Stimulated activated CD8-positive, alpha-beta memory T cell treated with anti-CD3 and anti-CD28 coated beads, Interleukin-2, amount 100 ng/mL, for 48 hours (primary cell): ENCODE measurements at places on chromosomes 6 and 20.

DNA sequence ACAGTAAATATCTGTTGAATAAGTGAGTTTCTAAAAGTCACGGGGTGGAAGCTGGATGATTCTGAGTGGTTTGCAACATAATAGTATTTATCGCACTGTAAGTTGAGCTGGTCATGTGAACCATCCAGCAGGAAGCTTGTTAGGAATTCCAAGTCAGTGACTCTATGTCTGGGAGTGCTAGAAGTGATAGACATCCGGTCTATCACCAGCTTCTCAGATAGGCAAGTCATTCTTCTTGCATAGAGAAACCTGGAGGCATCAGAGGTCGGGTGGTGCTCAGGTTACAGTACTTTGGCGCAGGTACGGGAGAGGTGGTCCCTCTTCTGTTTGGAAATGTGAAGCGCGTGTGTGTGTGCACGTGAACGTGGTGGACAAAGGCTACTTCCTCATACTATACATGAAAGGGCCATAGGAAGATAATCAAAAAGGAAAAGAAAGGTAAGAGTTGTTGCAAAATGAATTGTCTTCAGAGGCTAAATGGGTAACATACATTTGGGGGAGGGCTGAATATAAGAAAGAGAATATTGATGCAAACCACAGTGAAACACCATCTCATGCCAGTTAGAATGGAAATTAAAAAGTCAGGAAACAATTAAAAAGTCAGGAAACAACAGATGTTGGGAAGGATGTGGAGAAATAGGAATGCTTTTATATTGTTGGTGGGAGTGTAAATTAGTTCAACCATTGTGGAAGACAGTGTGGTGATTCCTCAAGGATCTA, 299.3 kb upstream of the ZFP64 start:
- DNase-seq, result no peak

DNA sequence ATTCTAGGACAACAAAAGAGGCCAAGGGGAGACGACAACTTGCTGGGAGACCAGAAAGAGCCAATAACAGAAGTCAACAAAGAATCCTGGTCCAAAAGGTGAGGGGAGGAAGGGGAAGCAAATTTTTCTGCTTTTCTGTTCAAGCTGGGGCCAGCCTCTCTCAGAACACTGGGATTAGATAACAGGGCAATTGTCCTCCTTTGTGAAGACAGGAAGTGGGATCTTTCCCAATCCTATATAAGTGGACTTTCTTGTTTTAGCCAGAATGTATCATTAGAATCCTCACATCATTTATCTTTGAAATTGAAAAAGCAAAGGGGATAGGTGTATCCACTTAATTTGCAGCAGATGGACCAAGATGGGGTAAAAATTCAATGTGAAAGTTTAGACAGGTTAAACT, 101.2 kb upstream of the COL21A1 start:
- no peak for DNase-seq

DNA sequence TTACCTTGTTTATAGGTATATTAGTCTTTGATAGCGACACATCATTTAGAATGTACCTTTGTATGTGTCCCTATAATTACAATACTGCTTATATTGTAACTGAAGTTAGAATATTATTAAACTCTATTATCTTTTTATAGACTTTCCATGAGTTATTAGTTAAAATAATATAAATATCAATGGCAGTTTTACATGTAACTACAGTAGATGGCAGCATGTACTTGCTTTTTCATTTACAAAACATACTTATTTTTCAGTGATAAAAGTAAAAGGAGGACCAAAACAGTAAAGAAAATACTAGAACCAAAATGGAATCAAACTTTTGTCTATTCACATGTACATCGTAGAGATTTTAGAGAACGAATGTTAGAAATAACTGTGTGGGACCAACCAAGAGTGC, 364.3 kb downstream of the RIMS1 start:
- no peak for DNase-seq

- no peak for DNase-seq
Observed at GRCh38 chr6:143544011-143544696, 32.6 kb upstream of the FUCA2 start.

- DNase-seq, result no peak
Observed at GRCh38 chr6:104130343-104130742, 729.4 kb downstream of the HACE1 start.

- no peak for DNase-seq
Observed at GRCh38 chr6:75213112-75213511, 7.3 kb upstream of the COL12A1 start.
